Glutamatergic neuron (in vitro differentiated cells): ENCODE measurements at places on chromosomes 11 and 22.

DNA sequence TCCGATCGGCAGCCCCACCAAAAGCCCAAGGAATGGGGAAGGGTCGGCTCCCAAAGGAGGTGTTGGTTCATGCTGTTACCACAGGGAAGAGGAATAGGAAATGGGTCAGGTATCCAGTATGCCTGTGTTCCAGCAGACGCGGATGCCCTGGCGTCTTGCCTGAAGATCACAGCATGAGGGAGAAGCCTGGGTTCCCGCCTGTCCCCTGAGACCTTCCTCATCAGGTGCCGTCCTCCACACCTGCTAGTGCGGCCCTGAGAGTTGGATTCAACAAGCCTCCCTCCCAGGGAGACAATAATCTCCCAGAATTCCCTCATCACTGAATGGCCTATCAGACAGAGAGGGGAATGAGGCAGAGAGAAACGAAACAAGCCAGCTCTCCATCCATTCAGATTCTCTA is 92.2 kb downstream of the SPATA19 start:
- DNase-seq = no peak

DNA sequence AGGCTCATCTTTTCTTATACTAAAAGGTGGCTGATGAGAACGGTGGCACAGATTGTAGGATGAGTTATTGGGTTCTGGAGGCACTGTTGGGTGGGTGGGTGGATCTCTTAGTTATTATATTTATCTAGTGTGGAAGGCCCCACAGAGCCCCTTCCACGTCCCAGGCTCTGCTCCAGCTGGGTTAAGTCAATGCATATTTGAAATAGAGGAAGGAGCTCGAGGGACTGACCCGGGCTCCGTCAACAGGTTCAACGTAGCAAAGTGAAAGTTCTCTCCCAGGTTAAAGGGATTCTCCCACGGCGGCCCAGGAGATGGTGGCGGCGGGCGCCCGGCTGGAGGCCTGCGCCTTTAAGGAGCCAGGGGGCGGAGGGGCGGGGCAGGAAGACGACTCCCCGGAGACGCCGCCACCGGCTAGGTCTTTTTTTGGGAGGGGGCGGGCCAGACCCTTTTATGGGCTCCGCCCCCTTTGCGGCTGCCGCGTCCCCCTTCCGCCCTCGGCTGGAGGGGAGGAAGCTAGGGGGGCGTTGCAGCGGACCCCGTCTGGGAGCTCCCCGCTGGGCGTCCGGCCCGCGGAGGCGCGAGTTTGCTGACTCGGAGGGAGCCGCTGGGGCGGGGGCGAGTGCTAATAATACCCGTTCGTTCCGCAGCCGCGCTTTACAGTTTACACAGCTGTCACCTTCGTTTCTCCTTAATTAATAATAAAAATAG is 1.5 kb upstream of the INPPL1 start:
- DNase-seq = peak; percentile 91

- DNase-seq = no peak
Measured at GRCh38 chr11:43035086-43035485, 276.7 kb upstream of the API5 start.

DNA sequence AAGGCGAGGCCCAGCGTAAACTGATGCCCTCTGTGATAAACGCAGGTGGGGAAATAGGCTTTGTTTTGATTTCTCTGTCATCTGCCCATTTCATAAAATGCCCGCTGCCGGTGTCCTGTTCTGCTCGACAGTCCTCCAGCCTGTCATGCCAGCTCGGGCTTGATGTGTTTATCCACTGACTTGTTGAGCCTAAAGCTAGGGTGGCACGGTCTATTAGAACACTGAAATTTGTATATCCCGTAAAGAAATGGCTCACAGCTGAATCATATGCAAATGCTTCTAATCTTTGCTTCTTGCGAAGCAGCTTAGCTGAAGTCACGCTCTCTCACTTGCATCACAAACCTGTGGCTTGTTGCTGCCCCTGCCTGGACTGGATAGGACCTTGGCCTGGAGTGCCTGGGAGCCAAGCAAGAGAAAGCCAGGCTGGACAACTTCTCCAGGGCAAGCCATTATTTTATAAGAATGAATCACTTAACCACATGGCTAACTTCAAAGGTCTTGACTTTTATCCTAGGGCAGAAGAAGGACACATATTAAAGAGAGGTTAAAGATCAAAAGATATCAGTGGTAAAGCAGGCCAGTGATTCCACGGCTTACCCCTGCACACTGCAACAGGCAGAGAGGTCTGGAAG is 33.1 kb downstream of the EHF start:
- no peak for DNase-seq

DNA sequence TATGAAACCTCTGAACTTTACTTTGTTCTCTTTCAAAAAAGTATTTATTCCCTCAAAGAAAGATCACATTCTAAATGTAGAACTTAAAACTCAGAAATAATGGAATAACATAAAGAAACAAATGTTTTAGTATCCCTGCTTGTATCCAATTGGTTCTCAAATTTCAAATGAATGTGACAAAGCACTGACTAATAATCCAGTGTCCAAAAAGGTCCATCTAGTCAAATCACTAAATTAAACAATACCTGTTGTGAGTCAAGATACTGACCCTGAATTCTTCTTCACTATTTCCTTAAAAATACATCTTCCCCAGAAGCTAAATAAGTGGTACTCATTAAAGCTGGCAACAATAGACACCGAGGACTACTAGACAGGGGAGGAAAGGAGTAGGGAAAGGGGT is 313.1 kb downstream of the SBF2 start:
- DNase-seq = no peak

DNA sequence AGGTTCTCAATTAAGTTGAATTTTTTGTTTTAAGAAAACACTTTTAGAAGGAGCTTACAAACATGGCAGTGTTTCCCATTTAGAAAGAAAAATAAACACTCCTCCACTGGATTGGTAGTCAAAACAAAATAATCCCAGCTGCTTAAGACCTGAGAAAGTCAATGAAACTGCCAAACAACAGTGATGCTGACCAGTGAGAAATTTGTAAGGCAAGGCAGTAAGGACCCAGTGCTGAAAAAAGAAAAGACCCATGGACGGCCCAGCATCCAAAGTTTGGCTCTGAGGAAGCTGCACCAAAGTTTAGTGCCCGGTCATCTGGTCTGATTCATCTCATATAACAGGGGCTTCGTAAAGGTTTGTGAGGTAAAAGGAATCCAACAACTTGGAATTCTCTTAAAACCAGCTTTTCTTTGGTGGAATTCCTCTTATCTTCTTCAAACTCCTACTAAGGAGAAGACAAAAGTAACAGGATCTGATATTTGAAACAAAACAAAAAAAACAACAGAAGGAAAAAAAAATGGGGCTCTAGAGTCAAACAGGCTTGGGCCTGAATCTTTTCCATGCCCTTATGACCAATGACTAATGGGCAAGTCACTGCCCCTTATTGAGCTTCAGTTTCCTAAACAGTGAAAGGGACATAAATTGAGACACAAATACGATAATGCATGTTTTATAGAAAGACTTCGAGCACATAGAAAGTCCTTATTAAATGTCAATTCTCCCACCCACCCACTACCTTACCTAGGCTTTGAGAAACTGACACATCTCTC is 383.0 kb upstream of the NARS2 start:
- no peak for DNase-seq

DNA sequence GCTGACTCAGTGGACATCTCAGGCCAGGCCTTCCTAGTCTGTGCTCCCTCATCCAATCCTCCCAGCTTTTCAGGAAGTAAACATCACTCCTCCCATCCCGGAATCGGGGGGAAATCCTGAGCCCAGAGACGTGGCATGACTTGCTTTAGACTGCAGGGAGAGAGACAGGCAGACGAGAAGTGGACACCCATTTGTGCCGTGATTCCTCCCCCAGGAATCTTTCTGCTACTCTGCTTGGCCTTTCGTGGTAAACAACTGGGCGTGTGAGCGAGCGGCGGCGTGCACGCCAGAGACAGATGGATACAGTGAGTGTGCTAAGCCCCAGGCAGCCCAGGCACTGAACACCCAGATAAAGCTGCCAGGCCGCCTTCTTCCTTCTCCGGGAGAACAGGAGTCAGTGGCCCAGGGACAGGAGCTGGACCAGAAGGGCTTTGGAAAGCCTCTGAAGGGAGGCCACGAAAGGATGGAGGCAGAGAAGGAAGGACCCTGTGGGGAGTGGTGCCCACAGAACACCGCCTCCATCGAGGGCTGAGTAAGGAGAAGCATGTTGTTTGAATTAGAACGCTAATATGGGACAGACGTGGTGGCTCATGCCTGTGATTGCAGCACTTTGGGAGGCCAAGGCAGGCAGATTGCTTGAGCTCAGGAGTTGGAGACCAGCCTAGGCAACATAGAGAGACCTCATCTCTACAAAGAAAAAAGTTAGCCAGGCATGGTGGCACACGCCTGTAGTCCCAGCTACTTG is 53.0 kb upstream of the PRR5 start:
- no peak for DNase-seq

DNA sequence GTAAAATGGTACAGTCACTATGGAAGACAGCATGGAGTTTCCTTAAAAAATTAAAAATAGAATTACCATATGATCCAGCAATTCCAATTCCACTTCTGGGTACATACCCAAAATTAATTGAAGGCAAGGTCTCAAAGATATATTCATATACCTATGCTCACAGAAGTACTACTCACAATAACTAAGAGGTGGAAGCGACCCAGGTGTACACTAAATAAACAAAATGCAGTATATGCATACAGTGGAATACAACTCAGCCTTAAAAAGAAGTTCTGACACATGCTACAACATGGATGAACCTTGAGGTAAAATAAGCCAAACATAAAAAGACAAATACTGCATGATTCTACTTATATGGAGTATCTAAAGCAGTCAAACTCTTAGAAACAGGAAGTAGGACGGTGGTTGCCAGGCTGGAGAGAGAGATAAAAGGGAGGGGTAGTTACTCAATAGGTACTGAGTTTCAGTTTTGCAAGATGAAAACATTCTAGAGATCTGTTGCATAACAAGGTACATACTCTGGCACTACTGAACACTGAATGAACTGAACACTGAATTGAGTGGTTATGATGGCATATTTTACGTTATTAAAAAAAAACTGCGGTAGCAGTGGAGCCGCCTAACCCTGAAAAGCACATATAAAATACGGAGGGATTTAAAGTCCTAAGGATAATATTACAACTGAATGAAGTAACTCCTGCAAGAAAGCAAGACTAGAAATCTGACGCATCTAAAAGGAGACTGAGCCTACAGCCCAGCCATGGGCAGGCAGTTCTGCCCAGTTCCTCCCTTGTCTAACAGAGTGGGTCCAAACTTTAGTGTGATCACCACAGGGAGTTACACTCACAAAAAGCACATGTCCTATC is 12.8 kb downstream of the DGCR2 start:
- DNase-seq = no peak

DNA sequence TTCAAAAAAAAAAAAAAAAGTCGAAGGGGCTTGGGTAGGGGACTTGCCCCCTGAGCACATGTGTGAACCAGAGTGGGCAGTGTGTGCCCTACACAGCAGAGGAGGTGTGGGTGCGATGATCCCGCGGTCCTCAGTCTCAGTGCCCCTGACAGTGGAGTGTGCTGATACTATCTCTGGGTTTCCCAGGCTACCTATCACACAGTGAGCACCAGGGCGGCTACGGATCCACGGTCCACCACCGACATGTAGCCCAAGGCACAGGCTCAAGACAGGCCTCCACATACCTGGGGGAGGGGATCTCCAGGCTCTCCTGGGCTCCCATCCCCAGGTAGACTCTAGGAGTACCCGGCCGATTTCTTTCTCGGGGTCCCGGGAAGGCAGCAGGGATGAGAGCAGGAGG is 9.1 kb downstream of the B3GAT1 start:
- no peak for DNase-seq

GRCh38 chr11:118305726-118306125 is 1.2 kb downstream of the CD3E start:
- no peak for DNase-seq

- DNase-seq = peak; percentile 83
Measured at GRCh38 chr22:38272373-38273134, at the start of gene TMEM184B. Gene TMEM184B (minus strand): TSS chr22:38273010. CDS start chr22:38247961, 25,049 bp downstream.

DNA sequence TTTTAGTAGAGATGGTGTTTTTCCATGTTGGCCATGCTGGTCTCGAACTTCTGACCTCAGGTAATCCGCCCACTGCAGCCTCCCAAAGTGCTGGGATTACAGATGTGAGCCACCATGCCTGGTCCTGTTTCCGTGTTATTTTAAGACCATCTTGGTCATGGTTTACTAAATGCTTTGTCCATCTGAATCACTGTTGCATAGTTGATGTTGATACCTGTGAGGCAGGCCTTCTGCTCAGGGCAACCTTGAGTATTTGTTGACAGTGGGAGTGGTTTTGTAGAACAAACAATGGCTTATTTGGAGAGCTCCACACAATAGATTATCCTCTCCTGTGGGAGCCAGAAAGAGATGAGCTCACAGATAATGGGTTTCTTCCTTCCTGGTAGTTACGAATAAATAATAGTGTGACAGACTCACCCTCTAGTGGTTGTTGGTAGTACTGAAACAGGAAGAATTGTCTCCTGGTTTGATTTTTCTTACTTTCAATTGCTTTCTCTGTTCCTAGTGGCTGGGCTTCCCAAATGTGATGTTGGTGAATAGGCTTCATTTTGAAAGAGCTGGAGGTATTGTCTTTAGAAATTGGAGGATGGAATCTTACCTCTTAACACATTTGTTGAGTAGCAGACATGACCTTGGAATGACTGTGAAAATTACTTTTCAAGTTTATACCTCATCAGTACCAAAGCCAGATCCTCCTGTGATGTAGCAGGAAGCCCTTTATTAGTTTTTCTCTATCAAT is 39.0 kb downstream of the CTNND1 start:
- DNase-seq = no peak

DNA sequence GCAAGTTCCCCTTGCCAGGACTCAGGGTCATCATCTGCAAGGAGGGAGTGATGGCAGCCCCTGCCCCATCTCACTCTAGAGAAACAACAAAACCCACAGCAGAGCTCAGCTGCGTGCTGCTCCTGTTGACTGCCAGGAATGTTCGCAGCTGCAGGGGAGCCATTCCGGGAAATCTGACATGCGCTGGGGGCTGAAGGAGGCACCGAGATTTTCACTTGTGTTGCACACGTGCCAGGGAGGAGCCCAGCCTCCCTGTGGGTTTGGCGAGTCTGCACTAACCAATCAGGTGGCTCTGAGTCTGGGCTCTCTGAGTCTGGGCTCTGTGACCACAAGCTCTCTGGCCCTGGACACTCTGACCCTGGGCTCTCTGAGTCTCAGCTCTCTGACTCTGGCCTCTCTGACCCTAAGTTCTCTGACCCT is 10.5 kb downstream of the FGF3 start:
- DNase-seq = no peak

- DNase-seq = peak; percentile 62
Measured at GRCh38 chr11:124586238-124586860, 16.6 kb downstream of the OR8A1 start.

DNA sequence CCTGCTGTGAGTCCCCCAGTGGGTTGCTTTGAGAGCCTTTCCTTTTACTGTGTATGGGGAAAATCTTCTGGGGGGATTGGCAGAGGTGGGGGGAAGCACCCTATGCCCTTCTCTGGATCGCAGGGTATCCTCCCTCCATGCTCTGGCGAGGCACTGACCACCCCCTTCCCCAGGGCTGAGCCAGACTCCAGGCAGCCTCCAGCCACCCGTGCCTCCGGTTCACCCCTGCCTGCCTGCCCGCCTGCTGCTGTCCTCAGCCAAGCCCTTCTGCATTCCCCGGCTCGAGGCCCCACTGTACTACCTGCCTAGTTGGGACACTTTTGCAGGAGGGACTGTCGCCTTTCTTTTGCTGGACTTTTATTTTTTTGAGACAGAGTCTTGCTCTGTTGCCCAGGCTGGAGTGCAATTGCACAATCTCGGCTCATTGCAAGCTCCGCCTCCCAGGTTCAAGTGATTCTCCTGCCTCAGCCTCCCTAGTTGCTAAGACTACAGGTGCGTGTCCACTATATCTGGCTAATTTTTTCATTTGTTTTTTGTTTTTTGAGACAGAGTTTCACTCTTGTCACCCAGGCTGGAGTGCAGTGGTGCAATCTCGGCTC is 23.8 kb upstream of the TP53I11 start:
- no peak for DNase-seq

GRCh38 chr11:44592125-44592940 is 26.9 kb downstream of the CD82 start:
- no peak for DNase-seq
